Glutamatergic neuron (in vitro differentiated cells): ENCODE measurements at places on chromosomes 5 and 9.

GRCh38 chr9:38311382-38312270 is 80.9 kb upstream of the ALDH1B1 start:
- no peak for DNase-seq

DNA sequence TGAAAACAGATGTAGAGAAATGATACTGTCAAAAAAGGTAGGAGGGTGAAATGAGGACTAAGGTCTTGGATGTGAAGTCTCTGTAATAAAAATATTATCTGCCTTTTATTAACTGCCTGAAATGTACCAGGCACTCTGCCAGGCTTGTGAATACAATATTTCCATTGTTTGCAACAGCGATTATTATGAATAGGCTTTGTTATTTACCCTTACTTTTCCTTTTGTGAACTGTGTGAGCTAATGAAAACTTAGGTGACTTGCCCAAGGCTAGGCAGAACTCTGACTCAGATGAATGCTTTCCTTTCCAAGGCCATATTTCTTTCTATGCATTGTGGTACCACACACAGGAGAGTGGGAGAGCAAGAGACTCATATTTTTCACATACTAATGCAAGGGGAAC is 204.1 kb downstream of the CDH12 start:
- no peak for DNase-seq

DNA sequence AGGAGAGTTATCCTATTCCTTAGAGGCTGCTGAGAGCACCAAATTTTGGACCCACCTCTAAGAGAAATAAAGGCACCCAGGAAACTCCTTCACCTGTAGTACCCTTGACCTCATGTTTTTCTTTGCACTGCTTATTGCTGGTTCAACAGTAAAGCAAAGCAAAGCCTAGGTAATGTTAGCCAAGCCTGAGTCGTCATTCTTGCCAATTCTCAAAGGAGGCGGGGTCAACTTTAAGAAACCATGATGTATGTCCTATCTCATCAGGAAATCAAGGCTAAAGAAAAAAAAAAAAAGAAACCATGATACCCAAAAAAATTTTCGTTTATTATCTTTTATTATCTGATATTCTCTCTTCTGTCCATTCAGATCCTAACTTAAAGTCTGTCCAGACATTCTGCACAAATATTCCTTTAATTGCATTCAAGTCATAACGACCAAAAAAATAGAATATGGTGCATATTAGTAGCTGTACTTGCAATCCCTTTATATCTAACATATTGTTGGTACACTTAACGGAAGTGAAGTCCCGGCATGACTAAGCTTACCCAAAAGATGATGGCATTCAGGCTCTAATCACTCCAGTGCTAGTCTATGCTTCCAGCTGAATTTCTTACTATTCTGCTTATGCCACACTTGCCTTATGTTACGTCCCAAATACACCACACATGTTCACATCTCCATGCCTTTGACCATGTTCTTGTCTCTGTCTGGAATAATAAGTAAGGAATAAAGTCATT is 1.8 kb downstream of the AUH start:
- DNase-seq = no peak

DNA sequence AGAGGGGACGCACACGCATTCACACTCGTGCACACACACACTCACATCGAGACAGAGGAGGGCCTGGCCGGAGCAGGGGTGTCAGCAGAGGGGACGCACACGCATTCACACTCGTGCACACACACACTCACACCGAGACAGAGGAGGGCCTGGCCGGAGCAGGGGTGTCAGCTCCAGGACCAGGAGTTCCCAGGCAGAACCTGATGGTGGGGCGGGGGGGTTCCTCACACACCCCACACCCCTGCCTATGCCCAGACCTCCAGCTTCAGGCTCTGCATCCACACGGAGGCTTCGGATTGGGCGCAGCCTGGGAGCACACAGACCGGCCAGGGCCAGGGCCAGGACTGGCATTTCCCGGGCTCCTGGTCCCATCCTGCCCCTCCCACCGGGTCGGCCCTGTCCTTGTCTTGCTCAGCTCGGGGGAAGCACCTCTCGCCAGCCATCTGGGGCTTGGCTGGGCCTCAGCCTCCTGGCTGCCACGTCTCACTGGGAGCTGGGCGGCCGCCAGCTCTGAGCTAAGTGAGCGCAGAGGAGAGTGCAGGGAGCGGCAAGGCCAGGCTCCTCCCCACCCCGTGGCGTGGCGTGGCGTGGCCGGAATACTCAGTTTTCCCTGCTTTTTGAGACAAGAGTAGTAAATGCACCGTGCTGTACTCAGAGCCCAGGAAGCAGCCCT is 31.3 kb downstream of the ADAMTS2 start:
- DNase-seq = peak; percentile 27

DNA sequence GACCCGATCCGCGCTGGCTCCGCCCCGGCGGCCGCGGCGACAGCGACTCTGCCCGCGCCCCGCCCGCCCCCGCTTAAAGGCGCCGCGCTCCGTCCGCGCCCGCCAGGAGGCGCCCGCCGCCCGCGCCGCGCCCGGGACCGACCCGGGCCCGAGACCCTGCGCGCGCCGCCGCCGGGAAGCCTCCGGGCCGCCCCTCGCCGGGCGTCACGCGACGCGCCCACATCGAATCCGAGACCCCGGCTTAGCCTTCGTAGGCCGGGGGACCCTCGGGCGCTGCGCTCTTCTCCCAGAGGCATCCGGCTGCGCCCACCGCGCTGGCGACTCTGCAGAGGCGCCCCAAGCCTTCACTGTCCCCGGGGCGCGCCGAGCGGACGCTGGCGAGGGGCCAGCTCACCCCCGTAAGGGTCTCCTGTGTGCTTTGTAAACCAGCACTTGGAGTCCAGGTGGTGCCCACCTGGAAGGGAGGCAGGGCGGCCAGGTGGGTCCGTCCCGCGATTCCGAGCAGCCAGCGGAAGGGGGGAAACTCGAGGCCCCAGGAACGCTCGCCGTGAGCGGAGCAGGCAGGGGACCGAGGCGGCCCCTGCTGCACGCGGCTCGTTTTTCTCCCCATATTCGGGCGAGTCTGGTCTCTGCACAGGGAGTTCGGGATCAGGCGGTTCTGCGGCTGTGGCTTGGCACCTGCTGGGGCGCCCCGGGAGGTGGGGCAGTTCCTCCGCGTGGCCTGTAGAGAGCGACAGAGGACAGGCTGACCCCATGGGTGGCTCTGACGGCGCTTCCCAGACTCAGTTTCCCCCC is 423 bp upstream of the ABCA2 start:
- peak; percentile 76 for DNase-seq

DNA sequence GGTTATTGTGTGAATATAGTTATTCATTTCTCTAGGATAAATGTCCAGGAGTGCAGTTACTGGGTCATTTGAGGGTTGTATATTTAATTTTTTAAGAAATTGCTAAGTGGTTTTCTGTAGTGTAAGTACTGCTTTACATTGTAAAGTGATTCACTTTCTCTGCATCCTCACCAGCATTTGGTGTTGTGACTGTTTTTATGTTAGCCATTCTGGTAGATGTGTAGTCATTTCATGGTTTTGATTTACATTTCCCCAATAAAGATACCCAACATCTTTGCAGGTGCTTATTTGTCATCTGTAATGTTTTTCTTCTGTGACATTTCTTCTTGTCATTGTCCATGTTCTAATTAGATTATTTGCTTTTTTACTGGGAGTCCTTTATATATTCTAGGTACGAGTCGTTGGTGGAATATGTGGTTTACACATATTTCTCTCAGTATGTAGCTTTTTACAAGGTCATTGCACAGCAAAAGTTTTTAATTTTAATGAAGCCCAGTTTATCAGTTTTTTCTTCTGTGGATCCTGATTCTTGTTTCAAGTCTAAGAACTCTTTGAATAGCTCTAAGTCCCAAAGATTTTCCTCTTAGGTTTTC is 34.0 kb downstream of the SCGB3A1 start:
- no peak for DNase-seq

DNA sequence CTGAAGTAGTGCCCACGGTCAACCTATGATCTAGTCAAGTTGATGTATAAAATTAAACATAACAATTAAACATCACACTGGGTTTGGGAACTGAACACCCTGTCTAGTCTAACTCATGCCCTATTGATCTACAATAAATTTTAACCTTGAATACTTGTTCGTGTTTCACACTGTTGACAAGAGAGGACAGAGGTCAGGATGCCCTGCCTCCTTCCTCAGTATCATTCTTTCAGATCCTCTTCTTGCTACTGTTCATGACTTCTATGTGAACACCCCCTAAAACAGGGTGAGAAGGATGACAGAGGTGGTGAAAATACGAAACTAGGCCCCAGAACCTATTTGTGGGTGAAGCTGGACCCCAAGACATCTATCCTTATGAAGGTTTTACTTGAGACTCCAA is 8.1 kb upstream of the MAT2B start:
- no peak for DNase-seq

GRCh38 chr9:859251-859650 is 17.8 kb downstream of the DMRT1 start:
- no peak for DNase-seq

DNA sequence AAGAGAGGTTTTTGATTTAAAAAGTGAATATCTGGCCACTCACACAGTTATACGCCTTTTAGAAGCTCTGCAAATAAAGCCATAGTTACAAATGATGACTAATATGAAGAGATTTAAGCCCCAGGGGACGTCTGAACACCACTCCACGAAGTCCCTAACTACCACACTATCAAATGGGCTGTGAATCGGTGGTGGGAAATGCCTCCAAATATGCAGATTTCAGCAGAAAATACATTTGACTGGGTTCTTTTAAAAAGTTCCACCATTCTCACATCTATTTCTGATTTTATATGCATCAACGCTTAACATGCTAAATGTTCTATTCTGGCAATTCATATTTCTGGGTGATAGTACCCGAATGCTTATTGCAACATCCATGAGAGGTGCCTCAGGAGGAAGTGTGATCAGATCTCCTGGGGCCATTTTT is 22.5 kb downstream of the TICAM2 start:
- no peak for DNase-seq

DNA sequence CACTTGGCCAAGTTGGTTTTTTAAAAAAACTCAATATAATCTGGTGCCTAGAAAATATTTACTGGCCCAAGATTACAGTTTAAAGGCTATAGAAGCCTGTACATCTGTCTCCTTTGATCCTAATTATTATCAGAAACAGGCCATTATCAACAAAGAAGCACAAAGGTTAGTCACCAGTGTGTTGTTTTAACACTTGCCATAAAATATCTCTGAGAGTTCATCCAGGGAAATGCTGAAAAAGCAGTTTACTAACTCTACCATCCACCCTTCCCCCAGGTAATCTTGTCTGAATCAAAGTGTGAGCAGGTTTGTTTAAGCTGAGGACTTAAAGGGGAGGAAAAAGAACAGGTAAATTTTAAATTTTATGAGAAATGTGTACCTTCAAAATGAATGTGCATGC is 13.3 kb upstream of the TRPM6 start:
- no peak for DNase-seq
